ENCODE measurements at places on chromosomes 6 and 20.
A peak's percentile ranks its signal among the peaks of the same experiment; 100 is the strongest.

DNA sequence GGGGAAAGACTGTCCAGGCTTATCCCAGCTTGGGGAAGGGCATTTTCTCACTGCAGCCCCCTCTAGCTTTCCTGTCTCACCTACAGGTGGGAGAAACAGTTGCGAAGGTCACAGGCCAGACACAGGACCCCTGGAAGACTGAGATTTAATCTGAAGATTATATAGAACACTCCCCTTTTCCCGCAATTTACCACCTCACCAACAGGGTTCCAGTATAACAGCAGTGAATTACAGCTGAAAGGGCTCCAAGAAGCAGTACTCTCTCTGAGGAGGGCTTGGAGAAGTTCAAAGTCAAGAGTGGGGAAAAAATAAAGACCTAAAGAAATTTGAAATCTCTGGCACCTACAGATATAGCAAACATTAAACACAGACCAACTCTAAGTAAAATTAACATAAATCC, 111.9 kb downstream of the ANKRD60 start:
- no peak for DNase-seq

- no peak for DNase-seq
Measured at GRCh38 chr20:7180256-7181045, 413.0 kb downstream of the BMP2 start.

- DNase-seq: no peak
Measured at GRCh38 chr6:43768983-43769525, 957 bp upstream of the VEGFA start.

GRCh38 chr6:130895516-130895915, 68.3 kb downstream of the SMLR1 start:
- DNase-seq: no peak

- DNase-seq: no peak
Measured at GRCh38 chr6:132664309-132665034, 5.5 kb upstream of the TAAR1 start.

GRCh38 chr20:50590348-50590664, 80.1 kb downstream of the PTPN1 start:
- no peak for DNase-seq

- no peak for DNase-seq
Measured at GRCh38 chr6:145903356-145904102, 60.6 kb downstream of the SHPRH start.

- no peak for DNase-seq
Measured at GRCh38 chr20:53662595-53662994, 69.0 kb upstream of the ZNF217 start.

- DNase-seq: no peak
Measured at GRCh38 chr6:113733381-113733780, 123.8 kb upstream of the MARCKS start.

- DNase-seq: no peak
Measured at GRCh38 chr6:167046861-167047495, 47.8 kb downstream of the CEP43 start.

DNA sequence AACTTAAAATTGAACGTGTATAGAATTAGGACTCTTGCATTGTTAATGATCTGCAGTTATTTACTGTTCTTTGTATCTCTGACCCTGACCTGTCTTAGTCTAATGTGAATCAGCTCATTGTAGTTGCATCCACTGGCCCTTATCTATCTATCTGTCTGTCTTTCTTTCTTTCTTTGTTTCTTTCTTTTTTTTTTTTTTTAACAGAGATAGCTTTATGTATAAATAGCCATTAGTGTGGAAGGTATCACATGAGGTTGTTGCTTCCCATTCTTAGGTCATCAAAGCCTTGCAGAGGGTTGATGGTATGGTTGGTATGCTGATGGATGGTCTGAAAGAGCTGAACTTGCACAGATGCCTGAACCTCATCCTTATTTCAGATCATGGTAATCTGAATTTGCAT, 59.9 kb downstream of the ENPP1 start:
- no peak for DNase-seq

DNA sequence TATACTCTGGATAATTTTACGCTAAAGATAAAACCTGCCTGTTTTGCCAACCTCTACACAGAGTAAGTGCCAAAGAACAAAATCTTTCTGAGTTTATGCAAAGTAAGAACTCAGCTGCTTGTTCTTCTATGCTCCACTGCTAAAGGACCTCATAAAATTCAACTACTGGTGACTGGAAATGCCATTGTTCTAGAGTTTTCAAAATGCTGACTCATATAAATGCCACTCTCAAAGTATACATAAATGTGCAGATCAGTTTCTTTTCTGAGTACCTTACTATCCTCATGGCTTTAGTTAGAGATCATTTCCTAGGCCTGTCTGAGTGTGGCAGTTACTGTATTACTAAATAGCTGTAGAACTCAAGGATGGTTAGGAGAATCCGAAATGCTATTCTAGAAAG, 45.6 kb downstream of the LYRM4 start:
- no peak for DNase-seq

DNA sequence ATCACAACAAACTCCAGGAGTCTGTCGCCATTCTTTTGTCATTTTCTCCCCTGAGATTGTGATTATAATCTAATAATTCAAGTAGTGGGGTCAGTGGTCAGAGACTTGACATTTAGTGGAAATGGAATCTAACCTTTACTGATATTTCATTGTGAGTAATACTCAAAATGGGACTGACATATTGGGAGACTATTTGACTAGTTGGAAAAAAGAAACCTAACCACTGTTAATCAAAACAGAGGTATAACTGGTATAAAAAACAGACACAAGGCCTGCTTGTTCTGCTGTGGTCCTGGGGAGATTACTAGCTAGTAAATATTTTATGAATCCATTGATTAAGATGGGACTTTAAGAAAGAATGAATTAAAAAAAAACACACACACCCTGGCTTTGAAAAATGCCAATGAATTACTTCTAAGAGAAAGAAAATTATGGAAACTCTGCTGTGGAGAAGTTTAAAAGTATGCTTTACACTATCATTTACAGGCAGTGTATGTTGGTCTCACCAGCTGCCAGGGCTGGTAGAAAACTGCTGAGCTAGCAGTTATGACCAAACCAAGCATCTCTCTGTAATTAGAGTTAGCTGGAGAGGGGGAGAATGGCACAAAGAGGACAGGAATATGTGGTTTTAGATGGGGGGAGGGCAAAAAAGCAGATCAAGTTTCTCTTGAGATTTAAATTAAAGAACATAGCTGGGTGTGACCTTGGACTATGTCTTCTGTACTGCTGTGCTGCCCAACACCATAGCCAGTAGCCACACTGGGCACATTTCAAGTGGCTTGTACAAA, 103.7 kb downstream of the FYN start:
- peak; percentile 44 for DNase-seq

GRCh38 chr6:119453242-119454200, 104.0 kb upstream of the MAN1A1 start:
- no peak for DNase-seq
